Posterior vena cava (tissue), 2 donors: ENCODE measurements at places on chromosomes 3 and 15. TPM values are rescaled to one million over a fixed set of nuclear protein-coding genes. Genes with fewer than 3 reads are reported as not detected.
A peak's percentile ranks its signal among the peaks of the same experiment; 100 is the strongest.

GRCh38 chr15:100308608-100309007 lies 33.2 kb downstream of the ADAMTS17 start:
- DNase-seq = no peak

DNA sequence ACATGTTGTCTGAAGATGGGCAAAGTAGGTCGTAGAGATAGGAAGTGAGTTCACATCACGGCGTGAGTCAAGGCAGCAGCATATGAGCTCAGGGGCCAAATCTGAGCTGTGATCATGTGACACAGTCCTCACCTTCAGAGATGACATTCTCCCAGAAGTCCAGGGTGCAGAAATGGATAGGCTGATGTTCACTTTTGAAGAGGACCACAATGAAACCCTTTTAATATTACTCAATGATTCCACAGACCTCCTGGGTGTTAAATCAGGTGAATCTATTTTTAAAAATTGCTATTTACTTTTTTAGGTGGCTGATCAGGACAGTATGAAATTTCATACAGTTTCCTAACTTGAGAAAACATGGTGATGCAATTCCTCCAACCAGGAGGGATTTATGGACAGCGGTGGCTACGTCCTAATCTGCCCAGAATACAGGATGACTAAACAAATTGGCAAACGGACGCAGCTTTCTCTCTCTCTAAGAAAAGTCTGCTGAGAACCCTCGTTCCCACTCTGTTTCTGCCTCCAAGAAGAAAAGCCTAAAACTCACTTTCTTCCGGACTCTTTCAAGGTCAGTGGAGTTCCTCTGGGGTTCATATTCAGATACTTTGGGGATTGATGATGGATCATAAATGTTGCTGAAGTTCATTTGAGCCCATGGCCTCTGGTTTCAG lies 34.4 kb downstream of the B3GNT5 start:
- no peak for DNase-seq

DNA sequence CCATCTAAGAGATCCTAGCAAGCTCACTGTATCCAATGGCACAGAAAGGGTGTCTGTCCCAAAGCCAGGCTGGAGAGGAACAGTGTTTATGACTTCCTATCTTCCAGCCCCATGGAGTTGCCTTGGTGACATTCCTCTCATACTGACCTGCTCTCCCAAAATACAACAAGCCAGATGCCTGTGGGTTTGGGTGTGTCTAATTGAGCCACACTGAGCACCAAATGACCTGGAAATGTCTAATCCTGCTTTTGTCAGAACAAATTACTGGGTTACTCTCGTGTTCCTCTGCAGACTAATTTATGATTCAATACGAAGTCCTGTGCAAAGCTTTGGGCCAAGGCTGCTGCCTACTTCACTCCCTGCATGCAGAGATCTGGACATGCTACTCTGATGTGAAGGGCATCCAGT lies 98.1 kb upstream of the STRIT1 start:
- DNase-seq = no peak

DNA sequence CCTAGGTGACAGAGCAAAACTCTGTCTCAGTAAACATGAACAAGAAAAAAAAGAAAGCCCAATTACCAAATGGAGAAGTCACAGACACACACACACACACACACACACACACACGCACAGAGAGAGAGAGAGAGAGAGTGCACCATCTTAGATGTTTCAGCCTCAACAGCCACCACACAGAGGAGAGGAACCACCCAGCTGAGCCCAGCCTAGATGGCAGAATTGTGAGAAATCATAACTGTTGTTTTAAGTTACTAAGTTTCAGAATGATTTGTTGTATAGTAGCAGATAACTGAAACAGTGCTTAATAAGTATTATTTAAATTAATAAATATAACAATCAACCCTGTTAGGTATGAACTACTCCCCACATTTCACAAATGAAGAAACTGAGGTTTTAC lies 321.2 kb downstream of the ZNF621 start:
- DNase-seq = no peak

- no peak for DNase-seq
These were observed 142.3 kb upstream of the STT3B start for GRCh38 chr3:31390466-31390865.

DNA sequence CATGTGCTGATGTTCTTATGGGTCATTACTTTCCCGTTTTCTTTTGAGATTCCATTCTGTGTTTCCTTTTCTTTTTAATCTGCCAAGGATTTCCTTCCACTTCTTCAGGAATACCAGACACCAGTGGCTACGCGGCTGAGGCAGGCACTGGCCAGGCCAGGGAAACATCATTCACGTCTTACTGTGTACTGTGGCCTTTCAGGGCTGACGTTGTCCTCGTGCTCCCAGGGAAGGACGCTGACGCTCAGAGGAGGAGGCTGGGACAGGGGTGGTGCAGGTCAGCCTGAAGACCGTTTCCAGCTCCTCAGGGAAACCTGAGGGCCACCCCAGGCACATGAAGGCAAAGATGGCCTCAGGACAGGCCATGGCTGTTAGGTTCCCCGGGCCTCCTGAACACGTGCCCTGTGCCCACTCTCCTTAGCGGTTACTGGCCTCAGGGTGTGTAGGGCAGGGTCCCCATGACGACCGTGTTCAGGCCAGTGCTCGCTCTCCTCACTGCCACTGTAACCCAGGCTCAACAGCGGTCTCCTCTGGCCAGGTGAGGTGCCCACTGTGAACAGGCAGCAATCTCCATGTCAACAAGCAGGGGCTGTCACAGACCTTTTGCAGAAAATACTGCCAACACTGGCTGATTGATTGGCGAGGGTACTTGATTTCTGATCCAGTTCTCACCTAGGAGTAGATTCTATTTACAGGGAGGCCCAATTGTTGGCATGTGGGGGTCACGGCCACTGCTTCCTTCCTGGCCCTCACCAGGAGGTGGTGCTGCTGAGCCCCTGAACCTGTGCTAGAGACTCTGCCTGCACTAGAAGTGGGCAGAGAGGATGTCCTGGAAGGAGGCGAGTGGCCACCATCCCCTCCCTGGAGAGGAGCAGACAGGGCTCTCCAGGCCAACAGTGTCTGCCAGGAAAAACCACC lies 169.5 kb downstream of the ATP10A start:
- DNase-seq = peak; percentile 82

- peak; percentile 67 for DNase-seq
These were observed 40.8 kb downstream of the MESD start for GRCh38 chr15:80948651-80949292.

DNA sequence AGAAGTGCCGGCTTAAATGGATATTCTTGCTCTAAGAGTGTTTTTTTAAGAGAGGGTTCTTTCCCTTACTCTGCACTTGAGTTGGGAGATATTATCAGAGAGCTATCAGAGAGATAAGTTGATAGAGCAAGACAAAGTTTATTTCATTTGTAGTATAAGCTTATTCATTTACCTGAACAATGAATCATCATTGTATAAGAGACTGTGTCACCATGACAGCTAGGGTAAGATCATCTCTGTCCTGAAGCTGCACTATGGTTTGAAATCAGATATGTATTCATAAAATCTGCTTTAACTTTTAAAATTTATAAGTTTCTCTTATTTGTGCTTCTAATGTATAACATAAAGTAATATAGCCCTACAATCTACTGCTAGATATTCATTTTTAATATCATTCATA lies 128.1 kb upstream of the ARL6 start:
- DNase-seq = no peak

DNA sequence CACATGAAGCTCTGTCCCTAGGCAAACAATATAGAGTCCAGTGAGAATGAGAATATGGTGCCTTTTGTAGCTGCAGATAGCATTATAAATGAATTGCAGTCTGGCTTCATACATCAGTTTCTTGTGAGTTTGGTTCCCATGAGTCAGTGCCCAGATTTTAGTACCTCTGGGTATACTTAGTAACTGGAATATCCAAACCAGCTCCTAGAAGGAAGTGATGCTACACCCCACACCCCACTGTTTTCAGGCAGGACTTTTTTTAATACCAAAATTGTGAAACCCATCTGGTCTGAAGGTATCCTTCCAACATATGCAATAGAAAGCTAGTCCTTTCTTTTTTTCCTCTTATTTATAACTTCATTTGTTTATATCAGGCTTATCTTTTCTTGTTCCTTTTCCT lies 42.1 kb upstream of the FOXP1 start:
- no peak for DNase-seq

Gene LRRC31
- total RNA-seq = not detected

Gene CCRL2
- total RNA-seq = 2.4 TPM

Gene TEX55
- total RNA-seq = not detected
